OCI-M1 (cell line): ENCODE measurements at places on chromosomes 3 and 15.
A peak's percentile ranks its signal among the peaks of the same experiment; 100 is the strongest.

- no peak for DNase-seq
Observed at GRCh38 chr3:93981649-93982048, 1.7 kb downstream of the ARL13B start.

DNA sequence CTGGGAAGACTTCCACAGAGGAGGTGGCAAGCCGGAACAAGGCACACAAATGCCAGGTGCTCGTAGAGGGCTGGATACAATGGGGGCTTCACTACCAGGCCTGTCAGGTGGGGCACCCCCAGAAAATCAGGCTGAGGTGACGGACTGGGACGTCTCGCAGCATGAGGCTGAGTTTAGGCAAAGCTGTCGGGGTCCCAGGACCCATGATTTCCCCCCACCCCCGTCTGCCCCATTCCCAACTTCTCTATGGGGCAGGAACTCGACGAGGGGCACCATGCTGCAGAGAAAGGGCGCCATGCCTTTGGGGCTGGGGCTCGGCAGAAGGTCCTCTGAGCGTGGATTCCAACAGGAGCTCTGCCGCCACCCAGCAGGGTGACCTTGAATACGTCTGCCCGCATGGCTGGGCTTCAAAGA lies 65.7 kb upstream of the HES1 start:
- no peak for DNase-seq

- DNase-seq, result peak; percentile 75
Observed at GRCh38 chr3:53045518-53046170, at the start of gene SFMBT1. Gene SFMBT1 (minus strand): TSS chr3:53046073. CDS start chr3:52969128, 76,945 bp downstream.

DNA sequence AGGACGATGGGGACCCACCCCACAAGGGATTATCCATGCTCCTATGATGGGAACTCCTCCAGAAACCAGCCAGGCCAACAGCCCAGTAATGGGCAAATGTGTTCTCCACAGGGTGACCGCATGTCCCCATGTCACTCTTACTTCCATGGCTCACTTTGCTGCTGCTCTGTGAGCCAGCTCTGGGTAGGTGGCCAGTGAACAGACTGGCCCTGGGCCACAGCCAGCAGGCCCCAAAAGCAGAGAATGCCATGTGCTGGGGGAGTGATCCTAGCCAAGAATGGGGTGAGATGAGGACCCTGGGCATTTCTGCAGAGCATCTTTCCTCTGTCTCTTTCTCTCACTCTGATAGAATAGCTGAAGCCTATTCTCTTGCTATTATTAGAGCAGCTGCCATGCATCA lies 391.4 kb downstream of the LRTM1 start:
- no peak for DNase-seq

DNA sequence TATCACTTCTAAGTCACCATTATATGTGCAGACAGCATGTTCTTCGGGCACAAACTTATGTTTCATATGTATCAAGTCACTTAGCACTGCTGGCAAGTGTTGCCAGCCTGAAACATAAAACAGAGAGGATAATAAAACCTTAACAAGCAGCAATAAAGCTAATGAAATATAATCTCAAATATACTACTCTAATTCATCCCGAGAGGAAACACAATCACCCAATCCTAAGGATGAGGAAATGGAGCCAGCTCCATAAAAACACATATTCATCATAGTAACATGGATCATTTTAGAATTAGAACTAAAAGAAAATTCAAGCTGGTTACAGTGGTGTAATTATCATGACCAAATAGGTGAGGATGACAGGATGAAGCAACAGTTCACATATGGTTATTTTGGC lies 1072.7 kb downstream of the EPHA3 start:
- DNase-seq, result no peak

GRCh38 chr15:78828920-78829319 lies 17.7 kb upstream of the ADAMTS7 start:
- DNase-seq, result no peak

- no peak for DNase-seq
Observed at GRCh38 chr3:114756506-114757279, 390.4 kb downstream of the ZBTB20 start.

DNA sequence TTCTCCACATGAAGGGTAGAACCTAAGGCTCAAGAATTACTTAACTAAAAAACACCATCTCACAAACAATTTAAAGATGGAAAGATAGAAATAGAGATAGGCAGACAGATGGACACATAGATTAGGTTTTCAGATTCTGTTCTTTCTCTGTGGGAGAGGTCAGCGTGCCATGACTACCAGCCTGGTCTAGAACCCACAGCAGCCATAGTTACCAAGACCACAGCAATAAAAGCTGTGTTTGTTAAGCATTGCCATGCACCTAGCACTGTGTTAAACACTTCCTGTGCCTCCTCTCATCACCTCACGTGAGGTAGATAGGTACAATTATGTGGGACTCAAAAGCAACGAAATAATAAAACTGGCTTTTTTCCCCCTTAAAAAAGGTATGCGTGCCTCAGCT lies 83.1 kb upstream of the TSEN2 start:
- no peak for DNase-seq

DNA sequence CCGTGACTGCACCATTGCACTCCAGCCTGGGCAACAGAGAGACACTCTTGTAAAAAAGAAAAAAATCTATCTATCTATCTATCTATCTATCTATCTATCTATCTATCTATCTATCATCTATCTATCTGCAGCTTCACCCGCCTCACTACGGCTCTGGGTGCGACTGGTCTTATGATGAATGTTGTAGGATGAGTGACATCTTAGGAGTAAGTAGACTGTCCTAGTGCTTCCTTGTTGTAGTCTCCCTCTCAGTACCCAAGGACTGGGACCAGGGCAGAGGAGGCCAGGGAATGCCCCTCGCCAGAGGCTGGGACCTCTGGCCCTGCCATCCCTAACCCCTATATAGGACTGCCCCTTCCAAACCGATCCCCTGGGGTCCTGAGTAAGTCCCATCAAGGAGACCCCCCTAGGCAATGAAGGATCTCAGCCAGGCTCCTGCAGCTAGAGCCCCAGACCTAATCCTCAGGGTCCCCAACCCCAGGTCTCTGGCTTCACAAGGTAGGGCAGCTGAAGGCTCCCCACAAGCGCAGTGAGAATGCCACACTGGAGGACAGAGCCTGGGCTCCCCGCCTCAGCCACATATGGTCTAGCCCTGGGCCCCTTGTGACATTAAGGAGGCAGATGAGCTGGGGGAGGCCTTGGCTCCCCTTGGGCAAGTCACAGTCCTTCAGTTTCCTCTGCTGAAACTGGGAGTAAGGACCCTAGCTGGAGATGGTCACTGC lies 879 bp upstream of the SEC13 start:
- no peak for DNase-seq

DNA sequence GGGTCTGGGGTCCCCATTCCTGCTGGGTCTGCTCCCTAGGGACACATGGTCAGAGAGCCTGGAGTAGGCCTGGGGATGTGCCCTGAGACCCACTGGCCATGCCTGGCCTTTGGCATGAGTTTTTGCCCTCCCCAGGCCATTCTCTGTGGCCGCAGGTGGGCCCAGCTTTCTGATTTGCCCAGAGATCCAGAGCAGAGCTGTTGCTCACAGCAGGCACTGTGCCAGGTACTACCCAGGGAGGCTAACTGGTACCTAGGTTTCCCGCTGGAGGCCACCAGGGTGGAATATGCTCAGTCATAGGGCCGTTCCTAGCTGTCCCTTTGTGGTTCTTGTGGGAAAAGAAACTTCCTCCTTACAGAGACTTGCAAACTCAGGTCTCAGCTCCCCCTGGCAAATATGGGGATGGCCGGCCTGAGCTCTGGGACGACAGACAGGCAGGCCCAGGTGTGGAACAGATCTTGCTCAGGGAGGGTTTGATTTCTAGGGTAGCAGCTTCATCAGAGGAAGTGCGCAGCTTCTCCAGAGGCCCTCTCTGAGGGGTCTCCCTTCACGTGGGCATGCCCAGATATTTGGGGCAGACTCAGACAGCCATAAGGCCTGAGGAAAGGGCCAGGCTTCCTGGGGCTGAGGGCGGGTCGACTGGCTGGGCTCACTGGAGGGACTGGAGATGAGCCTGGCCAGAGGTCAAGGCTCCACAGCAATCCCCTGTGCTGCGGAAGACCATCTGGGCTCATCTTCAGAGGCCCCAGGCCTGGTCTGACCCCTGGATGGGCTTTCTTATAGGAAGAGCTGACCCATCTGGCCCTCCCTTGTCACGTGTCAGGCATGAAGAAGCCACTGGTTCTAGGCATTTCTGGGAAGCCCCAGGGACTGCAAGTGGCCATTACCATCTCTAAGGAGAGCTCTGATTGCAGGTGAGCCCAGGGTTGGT lies 28.0 kb downstream of the ACAA1 start:
- peak; percentile 82 for DNase-seq

DNA sequence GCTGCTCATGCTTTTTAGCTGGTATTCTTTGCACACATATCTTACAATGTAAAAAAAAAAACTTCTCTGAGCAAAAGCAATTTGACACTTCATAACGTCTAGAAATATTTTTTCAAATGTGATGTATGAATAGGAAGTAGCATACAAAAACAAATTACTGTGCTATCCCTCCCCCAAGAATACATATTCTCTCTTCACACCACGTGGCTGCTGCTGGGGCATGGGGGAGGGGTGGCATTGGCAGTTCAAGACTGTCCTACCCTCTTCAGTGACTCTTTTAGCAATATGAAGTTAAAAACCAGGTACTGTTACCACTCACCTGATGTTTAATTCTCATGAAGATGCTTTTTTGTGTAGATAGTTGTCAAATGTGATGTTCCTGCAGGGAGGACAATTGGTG lies 85.6 kb downstream of the UBE2E2 start:
- DNase-seq, result no peak
